ENCODE measurements at places on chromosomes 6 and 20.

DNA sequence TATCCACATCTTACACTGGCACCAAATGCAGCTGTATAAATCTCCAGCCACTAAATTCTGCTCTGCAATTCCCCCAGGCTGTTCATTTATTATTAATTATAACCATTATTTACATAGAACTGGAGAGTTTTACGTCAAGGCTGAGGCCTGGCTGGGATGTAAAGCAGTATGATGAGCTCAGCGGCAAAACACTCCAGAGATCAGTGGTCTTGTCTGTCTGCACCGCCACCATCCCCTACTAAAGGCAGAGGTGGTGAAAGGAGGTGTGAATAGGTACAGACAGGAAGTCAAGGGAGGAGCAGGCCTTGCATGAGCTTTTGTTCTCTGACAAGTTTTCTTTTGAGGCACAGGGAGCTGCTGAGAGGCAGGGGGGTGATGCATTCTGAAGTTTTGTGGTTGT lies 159.9 kb upstream of the PCSK2 start:
- DNase-seq = peak; percentile 25

DNA sequence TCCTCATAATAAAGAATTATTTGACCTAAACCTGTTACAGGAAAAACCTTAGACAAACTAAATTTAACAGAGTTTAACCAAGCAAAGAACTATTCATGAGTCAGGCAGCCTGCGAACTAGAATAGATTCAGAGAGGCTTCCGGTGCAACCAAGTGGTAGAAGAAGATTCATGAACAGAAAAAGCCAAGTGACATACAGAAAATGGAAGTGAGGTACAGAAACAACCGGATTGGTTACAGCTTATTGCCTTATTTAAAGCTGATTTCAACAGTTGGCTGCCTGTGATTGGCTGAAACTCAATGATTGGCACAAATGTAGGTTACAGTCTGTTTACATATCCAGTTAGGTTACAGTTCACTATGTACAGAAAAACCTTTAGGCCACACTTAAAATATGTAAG lies 10.1 kb downstream of the PPP1R3G start:
- no peak for DNase-seq

GRCh38 chr6:111338843-111339242 lies 144.2 kb downstream of the REV3L start:
- DNase-seq = no peak

- no peak for DNase-seq
Observed at GRCh38 chr20:48217190-48217589, 431.9 kb upstream of the SULF2 start.

GRCh38 chr6:157376241-157376640 lies 4.7 kb upstream of the ZDHHC14 start:
- no peak for DNase-seq

Data from retina (tissue), 1 donor.